ENCODE measurements at places on chromosomes 6 and 20.

DNA sequence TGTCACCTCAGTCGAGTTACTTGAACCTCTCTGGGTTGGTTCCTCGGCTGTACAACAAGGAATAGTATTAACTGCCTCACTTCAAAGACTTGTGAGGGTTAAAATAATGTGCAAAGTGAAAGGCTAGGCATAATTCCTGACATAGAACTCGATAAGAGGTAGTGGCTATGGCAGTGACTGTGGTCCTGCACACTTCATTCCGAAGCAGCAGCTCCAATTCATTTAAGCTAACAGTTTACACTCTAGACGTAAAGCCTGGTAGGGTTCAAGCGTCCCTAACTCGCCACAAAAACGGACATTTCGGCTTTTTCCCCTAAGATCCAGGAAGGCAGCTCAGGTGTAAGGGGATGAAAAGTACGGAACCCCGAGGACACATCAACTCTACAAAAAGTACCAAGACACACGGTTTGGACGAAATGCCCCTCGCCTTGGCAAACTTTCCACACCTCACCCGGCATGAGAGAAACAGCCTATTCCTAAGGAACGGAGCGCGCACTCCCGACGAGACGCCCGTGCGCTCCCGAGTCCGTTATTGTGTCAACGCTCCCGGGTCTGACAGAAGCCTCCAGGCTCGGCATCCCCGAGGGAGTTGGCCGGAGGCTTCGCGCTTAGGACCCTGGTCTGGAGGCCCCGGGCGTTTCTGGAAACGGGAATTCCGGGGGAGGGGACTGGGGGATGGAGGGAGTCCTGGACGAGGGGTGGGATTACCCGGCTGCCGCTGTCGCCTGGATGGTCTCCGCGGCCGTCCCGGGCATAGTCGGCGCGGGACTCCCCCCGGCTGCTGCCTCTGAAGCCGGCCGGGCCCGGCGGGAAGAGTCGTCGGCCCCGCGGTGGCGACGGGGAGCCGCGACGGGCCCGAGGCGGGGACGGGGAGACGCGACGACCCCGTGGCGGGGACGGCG lies 937 bp downstream of the ZNF318 start:
- no peak for DNase-seq

GRCh38 chr6:77461796-77462195 lies 1.5 kb downstream of the HTR1B start:
- no peak for DNase-seq

DNA sequence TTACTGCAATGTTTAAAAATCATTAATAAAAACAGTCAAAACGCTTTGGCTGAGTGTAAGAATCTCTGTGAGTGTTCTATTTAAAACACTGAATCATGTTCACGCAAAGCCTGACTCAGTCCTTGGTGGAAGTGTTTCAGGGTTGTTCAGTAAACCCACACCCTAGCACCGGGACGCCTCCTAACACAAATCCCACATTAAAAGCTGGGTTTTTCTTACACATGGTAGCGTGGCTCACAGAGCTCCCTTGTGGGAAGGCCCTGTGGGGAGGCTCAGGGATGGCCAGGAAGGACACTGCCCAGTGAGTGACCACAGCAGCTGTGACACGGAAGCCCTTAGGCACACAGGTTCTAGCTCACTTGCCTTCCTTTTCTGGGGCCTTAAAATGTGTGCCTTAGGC lies 80.2 kb downstream of the GMPR start:
- DNase-seq, result peak; percentile 85

GRCh38 chr20:13333793-13334192 lies 112.7 kb downstream of the ISM1 start:
- no peak for DNase-seq

DNA sequence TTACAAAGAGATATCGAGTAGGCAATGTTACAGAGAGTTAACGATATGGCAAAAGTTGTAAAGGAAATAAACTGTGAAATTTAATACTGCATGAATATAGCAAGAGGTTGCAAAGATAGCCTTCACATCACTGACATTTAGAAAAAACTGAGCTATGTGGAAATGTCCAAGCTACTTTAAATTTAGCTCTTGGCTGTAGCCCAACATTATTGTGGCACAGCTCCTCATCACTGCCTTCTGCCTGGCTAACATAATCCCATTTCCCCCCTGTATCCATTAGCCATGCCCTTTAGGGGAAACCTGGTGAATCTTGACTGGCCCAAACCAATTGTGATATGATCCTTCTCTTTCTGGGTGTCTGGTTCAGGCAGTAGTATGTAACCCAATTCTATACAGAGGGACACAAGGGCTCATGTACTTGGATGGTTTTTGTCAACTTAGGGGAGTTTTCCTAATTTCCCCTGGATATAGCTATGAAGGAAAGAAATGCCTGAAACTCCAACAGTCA lies 115.4 kb downstream of the PFDN4 start:
- no peak for DNase-seq

DNA sequence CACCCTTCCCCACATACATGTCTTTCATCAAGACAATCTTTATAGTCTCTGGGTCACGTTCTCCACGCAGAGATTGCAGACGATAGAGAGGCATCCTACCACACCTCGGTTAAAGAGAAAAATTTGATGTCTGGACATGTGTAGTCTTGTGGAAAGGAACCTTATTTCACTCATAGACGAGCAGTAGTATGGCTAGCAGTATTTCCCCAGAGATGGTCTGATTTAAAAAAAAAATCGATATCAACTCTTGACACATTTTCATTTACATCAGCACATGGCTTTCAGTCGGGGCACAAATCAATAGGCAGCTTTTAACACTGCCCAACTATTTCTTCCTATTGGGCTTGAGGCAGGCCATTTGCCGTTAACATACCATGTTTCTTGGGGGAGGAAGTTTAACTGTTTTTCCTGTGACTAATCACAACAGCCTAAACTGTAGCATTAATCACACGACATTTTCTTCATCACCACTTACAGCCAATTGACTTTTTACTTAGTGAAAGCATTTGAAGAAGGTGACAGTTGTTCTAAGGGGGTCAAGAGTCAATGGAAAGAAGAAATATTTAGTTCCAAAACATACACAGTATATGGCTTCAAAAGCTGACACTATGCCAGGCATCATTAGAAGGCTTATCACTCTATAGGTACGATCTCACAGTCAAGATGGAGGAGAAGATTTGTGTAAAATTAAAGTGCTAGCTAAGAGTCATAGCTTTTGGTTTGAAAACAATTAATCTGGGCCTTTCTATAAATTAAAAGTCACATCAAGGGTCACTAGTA lies 129.5 kb upstream of the HDAC2 start:
- no peak for DNase-seq

DNA sequence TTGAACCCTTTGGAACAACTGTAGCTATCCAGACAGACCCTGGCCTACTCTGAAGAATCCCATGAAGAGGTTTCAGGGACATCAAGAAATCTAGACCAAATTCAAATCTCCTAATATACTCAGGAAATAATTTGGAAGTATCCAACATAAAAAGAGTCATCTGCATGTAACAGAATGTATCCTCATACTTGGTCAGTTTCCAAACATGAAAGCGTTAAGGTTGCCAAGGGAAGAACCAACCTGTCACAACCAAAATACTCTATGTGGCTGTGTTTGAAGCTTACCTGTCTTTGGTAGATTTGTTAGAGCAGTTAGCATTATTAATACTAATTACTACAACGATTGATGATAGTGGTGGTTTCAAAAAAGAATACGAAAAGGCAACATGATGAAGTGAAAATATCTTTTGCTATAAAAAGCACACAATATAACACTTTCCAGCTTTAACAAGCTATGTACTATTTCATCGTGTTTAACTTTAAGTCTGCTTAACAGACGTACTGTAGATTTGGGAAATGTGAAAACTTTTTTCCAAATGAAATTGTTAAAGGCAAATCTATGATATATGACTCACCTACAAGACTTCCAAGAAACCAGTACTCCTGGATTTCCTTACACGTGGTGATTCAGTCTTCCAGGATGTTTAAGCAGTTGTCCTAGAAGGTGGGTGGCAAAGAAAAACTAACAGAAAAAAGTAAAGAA lies 46.6 kb upstream of the ENPP1 start:
- no peak for DNase-seq

DNA sequence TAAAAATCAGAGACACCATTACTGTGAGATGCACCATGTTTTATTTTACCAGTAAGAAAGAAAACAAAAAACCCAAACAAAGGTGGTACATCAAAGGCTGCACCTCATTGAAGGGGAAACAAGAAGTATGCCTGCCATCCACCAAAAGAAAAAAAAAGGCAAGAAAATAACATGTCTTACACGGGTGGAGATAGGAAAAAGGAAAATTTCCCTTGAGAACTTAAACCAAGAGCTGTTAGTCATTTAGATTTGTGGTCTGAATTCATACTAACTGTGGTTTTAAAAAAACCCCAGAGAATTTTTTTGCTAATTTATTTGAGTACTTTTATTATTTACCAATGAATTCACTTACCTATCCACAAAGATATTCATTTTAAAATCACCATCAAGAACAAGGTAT lies 144.0 kb downstream of the LRRC1 start:
- no peak for DNase-seq

GRCh38 chr6:125918230-125918629 lies 38.3 kb upstream of the HINT3 start:
- DNase-seq, result no peak

- DNase-seq, result no peak
Observed at GRCh38 chr20:33437141-33437911, 6.2 kb downstream of the SNTA1 start.

DNA sequence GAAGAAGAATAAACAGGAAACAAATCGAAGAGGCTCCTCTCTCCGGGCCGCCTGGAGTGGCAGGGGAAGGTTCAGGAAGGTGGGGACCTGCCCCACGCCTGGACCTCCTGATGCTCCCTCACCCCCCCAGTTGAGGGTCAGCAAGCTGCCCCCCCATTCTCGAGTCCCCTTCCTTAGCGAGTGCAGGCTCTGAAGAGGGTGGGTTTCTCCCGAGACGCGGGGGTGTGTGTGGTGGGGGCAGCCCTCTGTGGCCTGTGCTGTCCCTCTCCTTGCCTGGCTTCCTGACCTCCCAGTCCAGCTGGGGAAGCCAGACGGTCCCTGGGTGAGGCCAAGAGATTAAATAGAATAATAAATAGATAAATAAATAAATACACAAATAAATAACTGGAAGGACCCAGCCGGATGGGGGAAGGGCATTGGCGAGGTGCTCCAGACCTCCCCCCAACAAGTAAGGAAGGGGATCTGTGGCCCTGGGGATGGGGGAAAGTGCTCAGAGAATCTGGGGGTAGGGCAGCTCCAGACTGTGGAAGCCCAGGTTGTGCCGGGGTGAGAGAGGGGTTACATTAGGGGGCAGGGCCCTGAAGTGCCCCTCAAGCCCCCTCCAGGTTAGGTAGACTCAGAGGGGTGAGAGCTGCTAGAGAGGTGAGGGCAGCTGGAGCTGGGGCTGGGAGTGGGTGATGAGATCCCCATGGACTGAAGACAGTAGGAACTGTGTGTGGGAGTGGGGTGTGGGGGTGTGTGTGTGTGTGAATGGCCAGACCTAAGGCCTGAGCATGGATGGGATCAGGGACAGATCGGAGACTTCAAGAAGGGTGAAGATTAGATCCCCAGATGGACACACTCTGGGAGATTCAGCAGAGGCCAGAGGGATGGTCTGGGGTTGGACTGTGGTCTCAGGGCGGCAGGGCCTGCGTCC lies 9.5 kb upstream of the SRXN1 start:
- no peak for DNase-seq

DNA sequence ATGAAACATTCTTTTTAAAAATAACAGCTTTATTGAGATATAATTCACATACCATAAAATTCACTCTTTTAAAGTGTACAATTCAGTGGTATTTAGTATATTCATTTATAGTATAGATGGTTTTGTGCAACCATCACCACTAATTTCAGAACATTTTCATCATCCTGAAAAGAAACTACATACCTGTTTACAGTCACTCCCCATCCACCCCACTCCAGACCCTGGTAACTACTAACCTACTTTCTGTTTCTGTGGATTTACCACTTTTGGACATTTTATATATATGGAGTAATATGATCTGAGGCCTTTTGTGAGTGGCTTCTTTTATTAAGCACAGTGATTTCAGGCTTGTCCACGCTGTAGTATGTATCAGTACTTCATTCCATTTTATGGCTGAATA lies 2.5 kb upstream of the TMEM217 start:
- DNase-seq, result no peak

- DNase-seq, result no peak
Observed at GRCh38 chr20:52676283-52676995, 295.7 kb upstream of the TSHZ2 start.

DNA sequence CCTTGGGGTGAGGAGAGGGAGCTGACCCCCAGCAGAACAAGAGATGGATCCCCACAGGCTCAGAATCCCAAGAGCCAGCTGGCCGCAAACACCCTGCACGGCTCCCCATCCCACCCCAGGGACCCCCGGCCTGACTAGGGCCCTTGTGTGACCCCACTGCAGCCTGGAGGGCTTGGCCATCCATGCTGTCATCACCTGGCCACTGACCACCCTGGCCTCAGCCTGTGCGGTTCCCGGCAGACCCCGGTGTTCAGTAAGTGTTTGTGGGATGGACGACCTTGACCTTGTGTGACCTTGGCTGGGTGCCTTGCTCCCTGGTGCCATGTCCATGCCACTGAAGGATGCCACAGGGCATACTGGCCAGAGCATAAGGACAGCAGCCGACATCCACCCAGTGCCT lies 328.3 kb downstream of the TAF4 start:
- no peak for DNase-seq

DNA sequence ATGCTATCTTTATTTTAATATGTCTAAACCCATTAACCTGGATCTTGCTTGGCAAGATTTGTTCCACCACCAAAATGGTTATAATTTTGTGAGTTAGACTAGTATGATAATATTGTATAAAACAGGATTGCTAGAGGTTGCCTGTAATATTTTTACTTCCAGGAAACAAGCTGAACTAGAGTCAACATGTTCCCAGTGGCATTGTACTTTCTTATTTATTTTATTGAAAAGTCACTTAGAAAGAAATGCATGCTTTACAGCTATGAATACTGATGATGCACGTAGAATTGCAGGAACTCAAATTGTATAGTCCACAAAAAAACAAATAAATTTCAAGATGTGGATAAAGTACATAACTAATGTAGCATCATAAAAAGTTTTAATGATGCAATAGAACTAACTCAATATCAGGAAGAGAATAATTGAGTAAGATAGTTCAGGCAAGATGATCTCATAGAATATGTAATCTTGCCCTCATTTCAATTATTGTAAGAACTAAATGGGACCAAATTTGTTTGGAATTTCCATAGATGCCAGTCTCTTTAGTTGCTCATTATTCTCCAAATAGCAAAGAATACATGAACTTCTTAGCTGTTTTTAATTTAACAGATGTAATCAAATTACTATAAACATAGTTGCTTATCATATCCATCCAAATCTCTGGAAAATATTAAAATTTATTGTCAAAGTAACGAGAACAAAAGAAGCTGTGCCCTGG lies 451.8 kb downstream of the COL12A1 start:
- no peak for DNase-seq
